Caki2 (cell line): ENCODE measurements at places on chromosomes 1 and 21. TPM values are rescaled to one million over a fixed set of nuclear protein-coding genes. Genes with fewer than 3 reads are reported as not detected.

- DNase-seq = no peak
These were observed 185.8 kb downstream of the NRIP1 start for GRCh38 chr21:14878971-14879370.

OR2T11 gene
- total RNA-seq = not detected in 2 replicates

DNA sequence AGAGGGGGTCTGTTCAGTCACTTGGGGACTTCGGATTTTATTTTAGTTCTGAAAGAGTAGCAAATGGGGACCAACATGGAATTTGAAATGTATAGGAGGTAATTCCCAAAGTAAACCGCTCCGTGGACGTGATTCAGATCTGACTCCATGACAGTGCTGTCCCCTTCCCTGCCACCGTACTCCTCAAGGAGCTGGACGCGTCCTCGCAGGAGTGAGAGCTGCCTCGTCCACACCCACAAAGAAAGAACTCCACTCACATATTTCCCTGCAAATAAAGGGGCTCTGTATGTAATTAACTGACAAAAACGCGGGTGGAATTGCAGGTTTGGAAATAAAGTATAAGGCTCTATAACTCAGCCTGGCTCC, 183.6 kb downstream of the ETS2 start:
- no peak for DNase-seq

DNA sequence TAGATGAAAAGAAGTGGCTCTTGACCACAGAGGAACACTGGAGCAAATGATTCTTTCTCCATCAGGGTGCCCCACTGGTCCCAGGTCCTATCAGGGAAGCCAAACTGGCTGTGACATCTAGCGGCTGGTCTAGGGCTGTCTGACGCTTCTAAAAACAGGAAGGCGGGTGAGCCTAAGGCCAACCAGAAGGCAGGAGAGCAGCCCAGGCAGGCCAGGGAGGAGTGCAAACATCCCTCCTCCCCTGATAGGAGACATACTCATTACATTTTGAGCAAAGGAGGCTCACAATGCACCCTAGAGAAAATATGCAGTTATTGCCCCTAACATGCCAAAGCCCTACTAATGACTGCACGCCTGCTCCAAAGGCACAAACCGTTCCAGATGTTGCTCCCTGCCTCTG, 10.4 kb upstream of the FOXE3 start:
- DNase-seq = no peak

- DNase-seq = no peak
These were observed 1.4 kb downstream of the MEGF6 start for GRCh38 chr1:3609769-3610526.

L1TD1 gene
- total RNA-seq = not detected in 2 replicates

DNA sequence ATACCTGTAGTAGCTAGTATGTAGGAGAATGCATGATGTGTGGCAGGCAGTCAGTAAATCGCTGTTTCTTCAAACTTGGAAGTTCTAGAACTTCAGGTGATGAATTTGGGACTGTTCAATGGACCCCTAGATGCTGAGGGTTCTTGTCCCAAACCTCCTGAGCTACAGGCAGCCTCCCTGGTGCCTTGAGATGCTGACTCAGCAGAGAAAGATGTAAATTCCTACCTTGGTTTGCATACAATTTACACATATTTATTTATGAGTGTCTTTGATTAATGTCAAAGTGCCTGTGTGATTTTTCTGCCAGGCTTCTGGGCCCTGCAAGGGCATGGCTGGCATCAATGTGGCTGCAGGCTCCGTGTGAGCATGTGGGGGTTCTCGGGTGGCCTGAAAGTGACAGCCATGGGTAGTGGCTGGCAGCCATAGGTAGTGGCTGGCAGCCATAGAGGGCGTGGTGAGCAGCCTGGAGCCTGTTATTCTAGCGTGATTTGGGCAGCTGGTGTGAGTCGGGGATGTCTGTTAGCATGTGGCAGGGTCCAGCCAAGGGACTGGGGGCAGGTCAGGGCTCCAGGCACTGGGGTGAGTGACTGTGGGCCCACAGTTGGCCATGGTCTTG, 13.2 kb upstream of the POU3F1 start:
- no peak for DNase-seq

DNA sequence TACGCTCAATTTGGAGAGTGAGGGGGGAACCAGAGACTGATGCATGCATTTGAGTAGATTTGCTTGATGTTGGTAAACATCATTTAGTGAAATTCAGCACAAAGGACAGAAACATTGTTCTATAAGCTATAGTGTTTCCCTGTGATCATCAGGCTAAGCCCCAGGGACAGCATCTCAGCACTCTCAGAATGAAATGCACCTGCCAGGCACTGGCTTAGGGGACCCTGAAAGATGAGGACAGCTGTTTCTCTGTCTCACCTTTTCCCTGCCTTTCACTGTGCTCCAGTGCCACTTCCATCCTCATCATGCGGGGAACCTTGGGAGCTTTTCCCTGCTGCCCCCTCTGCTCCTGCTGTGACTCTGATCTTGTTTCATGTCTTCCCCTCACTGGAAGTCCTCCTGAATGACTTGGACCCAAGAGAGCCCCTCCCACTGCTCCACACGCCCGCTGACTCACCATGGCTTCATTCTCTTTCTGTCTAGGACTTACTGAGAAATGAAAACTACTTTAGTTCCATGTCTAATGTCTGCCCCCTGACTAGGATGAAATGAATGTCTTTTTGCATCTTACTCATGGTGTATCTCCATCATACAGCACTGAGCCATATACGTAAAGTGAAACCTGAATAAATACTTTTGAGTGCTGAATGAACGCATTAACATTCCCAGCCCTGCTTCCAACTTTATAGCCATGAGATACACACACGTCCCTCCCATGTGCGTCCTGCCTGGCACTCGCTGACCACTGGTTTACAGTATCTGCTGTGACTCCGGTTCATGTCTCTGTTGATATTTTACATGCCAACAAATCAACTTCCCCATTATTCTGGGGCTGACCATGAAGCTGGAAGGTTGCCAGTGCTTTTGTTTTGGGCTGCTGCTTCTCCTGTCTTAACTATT, 182.0 kb downstream of the PCP4 start:
- peak; percentile 57 for DNase-seq

DNA sequence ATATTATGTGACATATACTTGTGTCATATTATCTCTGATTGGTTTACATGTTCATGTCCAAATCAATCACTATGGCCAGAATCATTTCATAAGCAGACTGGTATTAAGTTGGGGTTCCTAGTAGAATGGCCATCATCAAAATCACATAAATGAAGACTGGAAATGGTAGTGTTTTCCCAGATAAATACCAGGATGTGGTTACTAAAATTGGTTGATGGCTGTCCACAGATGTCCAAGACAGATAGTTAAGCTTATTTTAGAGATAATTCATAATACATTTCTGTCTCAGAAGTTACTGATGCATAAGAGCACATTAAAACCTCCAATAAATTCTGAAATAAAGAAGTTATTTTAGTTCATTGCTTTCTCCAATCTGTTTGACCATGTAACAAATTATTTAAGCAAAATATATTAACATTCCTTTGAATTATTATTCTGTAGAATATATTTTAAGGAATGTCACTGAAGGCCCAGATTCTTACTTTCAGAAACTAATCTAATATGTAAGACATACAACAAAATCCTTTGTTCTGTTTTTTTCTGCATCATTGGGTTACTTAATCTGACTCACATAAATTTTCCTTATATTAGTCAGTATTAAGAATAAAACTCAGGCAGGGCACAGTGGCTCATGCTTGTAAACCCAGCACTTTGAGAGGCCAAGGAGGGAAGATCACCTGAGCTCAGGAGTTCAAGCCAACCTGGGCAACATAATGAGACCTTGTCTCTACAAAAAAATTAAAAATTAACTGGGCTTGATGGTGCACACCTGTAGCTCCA, 483.9 kb downstream of the PTPRC start:
- peak; percentile 41 for DNase-seq

DNA sequence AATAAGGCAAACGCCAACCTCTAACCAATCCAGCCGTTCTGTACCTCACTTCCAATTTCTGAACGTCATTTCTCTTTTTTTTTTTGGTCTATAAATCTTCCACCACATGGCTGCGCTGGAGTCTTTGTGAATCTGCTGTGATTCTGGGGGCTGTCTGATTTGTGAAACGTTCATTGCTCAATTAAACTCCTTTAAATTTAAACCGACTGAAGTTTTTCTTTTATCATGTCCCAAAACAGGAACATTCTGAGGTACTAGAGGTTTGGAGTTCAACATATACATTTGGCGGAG, 65.5 kb upstream of the BACH1 start:
- no peak for DNase-seq

ACTL8 gene
- 1.2 and 1.5 TPM in 2 replicates for total RNA-seq

MCOLN3 gene
- 0.46 and 1.0 TPM in 2 replicates for total RNA-seq

CRP gene
- total RNA-seq = not detected in 2 replicates

ARHGEF2 gene
- 58.1 and 63.9 TPM in 2 replicates for total RNA-seq

DNA sequence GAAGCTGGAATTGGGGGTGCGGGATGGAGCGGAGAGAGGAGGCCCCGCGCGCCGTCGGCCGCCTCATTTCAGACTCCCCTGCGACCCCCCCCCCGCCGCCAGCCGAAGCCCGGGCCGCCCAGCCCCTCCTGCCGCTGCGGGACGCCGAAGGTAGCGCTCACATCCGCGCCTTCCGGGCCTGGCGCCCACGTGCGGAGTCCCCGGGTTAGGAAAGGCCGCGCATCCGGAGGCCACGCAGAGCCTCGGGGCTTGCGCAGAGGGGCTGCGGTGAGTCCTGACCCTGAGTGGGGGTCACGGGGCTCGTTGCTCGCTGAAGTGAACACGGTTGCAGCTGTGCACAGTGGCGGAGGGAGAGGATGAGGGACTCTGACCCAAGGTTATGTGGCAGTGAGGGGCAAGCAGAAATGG, 552 bp upstream of the ZNF496 start:
- DNase-seq = peak; percentile 27

- no peak for DNase-seq
These were observed 155.3 kb downstream of the NPHP4 start for GRCh38 chr1:5836776-5837440.

GRCh38 chr1:228446852-228447251, 30.2 kb upstream of the TRIM17 start:
- DNase-seq = no peak

MYOM3 gene
- 30.5 and 31.5 TPM in 2 replicates for total RNA-seq

DNA sequence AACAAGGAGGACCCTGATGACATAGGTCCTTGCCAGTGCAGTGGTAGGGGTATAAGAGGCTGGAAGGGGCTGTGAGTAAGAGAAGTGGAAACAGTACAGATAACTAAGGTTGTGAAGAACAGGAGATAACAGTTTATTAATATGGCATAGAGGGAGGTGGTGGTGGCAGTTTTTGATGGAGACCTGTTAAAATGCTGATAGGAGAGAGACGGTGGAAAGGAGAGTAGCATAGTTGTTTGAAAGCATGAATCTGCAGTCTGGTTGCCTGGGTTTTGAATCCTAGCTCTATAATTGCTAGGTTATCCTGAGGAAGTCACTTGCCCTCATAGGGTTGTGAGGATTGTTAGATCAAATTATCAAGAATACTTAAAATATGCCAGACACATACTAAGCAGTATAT, 19.4 kb downstream of the LRRC41 start:
- no peak for DNase-seq
